ENCODE measurements at places on chromosomes 5 and 9.

GRCh38 chr5:157767689-157768088, 24.2 kb downstream of the LSM11 start:
- DNase-seq = no peak

DNA sequence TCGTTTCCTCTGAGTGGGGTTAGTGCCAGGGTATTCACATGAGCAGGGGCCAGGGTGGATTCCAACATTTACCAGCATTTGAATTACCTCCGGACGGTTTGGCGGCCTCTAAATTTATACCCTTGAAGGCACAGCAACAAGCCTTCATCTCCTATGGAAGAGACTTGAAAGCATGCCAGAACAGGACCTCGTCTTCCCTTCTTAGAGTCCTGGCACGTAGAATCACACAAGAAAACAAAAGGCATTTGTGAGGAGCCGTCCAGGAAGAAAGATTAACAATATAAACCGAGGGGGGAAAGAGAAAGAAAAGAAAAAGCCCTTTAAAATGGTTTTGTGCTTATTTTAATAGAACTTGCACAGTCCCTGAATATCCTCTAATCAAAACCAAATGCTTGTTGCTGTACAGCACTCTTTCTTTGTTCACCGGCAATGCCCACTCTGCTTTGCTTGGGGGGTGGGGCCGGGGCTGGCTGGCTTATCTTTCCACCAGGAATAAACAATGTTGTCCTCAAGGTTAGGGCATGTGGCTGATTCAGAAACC, 575.8 kb upstream of the ZNF462 start:
- DNase-seq = no peak

- DNase-seq = no peak
Observed at GRCh38 chr9:123346026-123346425, 10.0 kb upstream of the CRB2 start.

GRCh38 chr5:166441-167372, 24.6 kb upstream of the LRRC14B start:
- DNase-seq = no peak

- no peak for DNase-seq
Observed at GRCh38 chr5:151408591-151409230, 38.7 kb upstream of the SLC36A1 start.

DNA sequence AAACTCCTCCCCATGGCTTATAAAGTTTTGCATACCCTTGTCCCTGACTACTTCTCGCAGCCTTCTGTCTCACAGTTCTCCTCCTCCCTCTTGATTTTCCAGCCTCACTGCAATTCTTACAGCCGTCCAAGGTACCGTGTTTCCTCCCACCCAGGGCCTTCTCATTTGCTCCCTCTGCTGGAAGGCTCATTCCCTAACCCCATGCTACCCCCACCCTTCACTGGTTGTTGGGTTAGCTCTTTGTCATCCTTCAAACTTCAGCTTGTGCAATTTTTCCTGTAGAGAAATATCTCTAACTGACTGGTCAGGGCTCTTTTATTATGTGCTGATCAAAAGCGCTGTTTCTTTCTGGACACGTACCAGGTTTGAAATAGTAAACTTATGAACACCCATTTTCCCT, 329.2 kb downstream of the EBF1 start:
- no peak for DNase-seq

DNA sequence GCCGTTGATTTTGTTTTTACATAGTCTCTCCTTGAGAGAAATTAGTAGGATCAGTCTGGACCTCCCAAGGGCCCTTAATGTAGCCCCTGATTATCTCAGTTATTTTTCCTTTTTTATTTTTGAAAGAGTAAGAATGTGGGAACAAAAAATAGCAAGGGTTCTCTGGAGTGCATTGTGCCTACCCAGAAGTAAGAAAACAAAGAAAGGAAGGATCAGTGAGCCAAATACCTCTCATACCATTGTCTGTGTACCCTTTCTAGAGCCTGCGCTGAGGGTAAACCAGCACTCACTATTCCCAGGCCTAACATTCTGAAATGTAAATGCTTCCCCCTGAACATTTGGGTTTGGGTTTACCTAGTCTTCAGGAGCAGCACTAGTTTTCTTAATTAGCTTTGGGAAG, 213.0 kb upstream of the TARS1 start:
- DNase-seq = no peak

GRCh38 chr5:159912033-159912800, 4.1 kb upstream of the ADRA1B start:
- no peak for DNase-seq

DNA sequence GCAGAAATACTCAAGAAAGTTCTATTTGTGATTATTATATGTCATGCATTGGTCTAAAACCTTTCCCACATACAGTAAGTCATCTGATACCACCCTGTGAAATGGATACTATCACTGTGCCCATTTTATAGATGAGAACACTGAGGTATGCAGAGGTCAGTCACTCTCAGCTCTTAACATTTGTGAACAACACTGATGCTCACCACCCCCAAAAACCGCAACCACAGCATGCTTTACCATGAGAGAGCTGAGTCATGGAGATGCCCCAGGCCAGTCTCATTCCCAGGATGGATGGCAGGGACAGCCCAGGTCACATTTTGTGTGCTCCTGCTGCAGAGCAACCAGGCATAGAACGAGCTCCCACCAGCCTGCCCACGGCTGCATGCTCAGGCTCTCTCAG, 53.5 kb upstream of the IRX1 start:
- DNase-seq = no peak

DNA sequence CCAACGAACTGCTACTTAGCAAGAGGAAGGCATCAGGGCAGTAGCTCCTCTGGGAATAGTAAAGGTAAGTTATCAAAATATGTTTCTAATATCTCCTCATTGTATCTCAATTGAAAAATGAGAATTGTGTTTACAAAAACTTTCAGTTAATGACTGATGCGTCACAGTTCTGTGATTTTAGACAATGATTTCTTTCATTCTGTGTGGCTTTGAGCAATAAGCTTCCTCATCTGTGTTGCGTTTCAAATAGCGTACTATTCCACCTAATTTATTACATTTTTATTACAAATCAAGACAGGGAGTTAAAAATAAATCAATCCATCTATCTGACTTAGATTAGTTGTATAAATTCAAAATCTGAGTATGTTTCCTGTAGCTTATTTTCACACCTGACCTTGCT, 145.0 kb downstream of the CAAP1 start:
- DNase-seq = no peak

DNA sequence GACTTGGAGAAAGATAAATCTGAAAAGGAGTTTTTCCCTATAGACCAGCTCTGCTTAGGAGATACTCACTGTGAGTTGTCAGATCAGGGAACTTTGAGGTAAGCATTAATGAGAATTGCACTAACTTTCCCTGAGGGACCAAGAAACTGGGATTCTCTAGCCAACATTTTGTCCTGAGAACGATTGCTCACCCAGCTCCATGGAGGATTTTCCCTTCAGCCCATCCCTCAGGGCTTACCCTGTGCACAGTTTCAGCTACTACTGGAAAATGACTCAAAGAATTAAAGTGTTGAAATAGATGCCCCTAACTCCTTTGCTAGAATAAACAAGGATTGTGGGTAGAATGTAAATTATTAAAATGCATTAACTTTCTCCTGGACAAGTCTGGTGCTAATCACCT, 237.2 kb upstream of the IL12B start:
- DNase-seq = no peak

GRCh38 chr5:180613188-180613813, 22.0 kb upstream of the SCGB3A1 start:
- DNase-seq = no peak

DNA sequence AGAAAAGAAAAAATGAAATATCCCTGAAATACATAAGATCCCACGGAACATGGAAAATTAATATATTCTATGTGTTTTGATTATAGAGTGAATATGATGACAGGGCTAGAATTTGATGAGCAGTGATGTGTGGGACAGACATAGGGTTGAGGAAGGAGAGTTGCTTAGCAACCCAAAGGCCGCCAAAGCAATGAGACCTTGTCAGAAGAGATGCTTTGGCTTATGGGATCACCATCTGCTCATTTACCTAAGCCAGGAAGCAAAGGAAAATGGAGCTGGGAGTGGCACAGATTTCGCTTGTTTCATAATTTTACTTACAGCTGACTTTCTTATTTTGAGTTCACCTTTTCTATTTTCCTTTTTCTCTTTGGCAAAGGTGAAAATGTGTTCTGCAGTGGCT, 20.9 kb upstream of the HAPLN1 start:
- DNase-seq = no peak

- DNase-seq = no peak
Observed at GRCh38 chr5:81151546-81151945, 81.6 kb upstream of the CKMT2 start.

- DNase-seq = no peak
Observed at GRCh38 chr9:98861781-98862504, 54.5 kb downstream of the GALNT12 start.

DNA sequence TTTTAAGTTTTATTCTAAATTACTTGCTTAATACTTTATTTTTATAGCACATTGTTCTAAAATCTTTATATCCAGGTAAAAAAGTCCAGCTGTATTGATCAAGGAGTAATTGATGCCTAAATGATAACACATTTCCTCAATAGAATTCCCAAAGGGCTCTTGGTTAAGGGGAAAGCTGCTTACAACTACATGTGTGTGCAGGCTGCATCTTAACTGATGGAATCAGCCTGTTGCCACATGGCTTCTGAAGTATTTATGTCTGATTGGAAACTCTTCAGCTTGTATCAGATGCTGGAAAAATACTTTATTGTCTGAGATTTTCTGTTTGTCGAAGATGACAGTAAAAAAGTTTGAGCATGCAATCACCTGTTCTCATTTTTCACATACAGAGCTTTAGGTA, 182.6 kb downstream of the FBXL7 start:
- no peak for DNase-seq

DNA sequence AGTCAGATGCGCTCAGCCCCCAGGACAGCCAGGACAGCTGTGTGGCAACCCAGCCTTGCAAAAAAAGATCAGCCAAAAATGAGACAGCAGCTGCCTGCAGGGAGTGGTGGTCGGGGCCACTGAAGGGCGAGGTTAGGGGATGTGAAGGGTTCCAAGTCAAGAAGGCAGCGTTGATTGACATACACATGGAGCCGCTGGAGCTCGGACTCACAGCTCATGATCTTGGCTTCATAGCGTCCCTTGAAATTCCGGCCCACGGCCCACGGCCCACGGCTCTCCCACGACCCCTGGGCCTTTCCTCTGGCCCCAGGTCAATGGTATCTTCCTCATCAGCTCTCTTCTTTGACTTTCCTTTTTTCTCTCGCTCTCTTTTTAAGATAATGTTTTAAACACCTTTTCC, 390.0 kb upstream of the IRX4 start:
- no peak for DNase-seq

DNA sequence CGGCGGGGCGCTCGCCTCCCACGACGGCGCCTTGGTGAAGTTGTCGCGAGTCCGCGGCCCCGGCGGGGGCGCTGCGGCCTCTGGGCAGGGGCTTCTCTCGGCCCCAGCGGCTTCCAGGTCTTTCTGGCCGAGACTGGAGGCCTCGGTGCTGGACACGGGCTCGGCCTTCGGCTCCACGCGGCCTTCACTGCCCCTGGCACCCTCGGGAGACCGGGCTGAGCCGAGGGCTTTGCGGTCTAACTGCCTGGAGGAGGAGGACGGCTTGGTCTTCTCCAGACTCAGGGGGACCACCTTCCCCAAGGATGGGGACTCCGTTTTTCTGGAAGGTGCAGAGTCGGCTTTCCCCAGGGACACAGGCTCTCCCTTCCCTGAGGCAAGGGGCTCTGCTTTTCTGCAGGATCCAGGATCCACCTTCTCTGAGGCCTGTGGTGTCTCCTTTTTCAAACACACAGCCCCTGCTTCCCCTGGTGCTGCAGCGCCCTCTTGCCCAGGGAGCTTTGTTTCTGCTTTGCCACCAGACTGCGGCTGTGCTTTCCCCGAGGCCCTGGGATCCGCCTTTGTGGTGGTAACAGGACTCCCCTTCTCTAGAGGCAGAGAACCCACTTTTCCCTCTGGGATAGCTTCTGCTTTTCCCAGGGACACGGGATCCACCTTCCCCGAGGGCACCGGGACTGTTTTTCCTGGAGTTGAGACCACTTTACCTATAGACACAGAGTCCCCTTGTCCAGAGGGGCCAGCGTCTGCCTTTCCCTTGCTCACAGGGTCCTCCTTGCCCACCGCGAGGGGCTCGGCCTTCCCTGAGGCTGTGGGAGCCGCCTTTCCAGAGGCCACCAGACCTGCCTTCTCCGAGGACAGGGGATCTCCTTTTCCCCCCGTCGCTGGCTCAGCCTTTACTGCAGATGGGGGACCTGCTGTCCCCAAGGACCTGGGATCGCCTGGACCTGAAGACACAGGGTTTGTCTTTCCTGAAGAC, 12.3 kb downstream of the GPRIN1 start:
- DNase-seq = no peak

DNA sequence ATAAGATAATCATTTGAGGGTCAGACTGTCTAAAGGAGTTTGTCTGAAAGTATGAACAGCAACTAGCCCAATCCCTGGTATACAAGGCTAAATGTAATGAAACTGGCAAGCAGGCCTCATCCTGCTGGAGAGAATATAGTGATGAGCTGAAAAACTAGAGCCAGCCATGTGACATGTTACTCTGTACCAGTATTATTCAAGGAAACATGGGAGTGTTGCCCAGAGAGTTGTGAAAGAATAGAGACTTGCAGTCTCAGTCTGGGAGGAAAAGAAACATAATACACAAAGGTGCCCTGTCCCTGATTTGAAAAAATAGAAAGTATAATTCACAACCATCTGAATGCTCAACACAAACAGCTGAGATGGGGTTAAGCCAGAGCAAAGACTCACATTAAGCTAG, 37.9 kb upstream of the HTR1A start:
- no peak for DNase-seq

DNA sequence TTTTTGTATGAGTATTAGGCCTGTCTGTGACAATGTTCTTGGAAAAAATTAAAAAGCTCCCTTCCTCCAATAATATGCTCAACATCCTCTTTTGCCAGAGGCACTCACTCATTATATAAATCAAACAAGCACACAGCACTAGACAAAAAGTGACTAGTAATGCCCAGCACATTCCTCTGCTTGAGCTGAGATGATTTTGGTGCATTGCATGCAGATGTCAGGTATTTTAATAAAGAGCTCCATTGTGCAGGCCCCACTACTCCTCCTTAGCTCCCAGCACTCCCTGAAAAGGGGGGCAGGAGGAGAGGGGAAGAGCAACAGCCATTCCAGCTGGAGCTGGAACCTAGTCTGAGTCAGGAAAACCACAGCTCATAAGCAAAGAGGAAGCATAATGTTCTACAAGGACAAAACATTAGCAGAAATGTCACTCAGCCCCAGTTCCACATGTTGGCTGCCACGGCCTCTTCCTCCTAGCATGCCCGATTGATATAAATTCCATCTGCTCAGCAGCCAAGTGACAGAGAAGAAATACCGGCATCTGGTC, 348.5 kb downstream of the BNC2 start:
- no peak for DNase-seq

DNA sequence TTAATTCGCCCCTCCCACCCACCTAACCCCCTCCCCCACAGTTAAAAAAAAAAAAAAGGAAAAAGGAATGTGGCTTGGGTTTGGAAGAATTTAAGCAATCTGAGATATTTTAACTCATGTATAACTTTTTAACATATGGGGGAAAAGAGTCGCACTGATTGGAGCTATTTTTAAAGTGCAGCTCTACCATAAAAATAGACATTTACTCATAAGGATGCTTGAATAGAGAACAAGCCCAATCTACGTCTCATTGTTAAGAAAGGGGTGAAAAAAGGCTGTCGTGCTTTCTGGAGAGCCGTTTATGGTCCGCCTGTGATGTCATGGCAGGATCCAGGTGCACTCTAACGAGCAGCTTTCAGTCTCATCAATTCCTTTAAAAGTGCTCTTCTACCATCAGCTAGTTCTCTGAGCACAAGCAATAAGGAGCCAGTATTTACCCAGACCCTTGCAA, 142.4 kb downstream of the ELAVL2 start:
- no peak for DNase-seq
